ENCODE measurements at places on chromosomes 3 and 15. TPM values are rescaled to one million over a fixed set of nuclear protein-coding genes. Genes with fewer than 3 reads are reported as not detected.
A peak's percentile ranks its signal among the peaks of the same experiment; 100 is the strongest.

GRCh38 chr3:194910414-194910984 lies 224.8 kb downstream of the FAM43A start:
- no peak for DNase-seq
- H3K27ac ChIP-seq, result no peak overlapping the region
- H3K27me3 ChIP-seq, result no peaks in the 10 kb centered on the region
- H3K4me1 ChIP-seq, result no peaks in the 10 kb centered on the region
- H3K36me3 ChIP-seq, result no peaks in the 10 kb centered on the region

DNA sequence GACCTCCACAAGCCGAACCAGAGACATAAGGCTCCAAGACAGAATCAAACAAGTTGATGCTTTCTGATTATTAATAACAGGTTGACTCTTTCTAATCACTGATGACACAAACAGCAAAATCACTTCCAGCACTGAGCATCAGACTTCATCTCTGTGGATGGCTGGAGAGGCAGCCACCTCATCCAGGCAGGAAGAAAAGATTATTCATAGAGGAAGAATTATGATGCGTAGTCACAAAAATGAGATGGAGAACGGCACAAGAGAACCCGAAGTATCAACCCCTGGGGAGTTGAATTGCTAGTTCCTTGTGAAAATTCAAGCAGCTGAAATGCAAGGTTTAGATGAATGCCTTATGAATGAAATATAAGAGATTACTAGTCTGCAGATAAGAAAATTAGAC lies 49.9 kb upstream of the LMCD1 start:
- H3K4me3 ChIP-seq, result no peak overlapping the region
- H3K36me3 ChIP-seq, result no peaks in the 10 kb centered on the region
- no peaks in the 10 kb centered on the region for H3K4me1 ChIP-seq
- no peak for DNase-seq

CD200R1L gene
- not detected for total RNA-seq

CSTA gene
- total RNA-seq, result 1.3 TPM

DNA sequence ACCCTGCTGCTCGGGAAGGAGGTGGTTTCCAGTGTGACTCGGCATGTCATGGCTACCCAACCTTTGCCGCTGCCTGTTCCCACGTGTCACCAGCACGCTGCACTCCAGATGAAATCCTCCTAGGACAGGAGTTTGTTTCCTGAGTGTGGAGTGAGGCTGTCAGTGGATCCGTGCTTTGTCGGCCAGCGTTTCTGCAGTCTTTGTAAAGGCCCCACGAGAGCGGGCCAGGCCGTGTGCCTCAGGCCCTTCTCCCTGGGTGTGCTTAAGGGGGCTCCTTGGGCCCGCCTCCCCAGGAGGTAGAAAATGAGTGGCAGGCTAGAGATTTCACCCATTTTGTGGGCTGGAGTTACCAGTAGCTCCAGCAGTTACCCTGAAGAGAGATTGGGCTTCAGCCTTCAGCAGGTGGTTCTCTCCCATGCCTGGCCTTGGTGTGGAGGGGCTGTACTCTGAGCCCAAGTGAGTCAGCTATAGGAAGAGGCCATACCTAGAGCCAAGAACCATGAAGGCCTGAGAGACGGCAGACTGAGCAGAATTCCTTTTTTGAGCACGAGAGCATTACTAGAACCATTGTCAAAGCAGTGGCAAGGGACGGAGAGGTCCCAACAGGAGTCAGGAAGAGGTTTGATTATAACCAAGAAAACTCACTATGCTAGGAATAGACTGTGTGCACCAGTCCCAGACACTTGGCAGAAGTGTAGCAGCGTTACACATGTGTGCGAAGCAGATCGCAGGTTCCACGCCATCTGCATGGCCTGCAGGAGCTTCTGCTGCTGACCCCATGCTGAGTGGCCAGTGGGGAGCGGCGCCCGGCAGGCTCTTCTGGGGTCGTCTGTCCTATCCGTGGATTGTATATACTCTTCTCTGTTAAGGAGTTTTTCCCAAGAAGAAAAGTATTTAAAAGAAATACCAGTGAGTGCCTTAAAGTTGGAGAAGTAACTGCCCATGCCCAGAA lies 14.5 kb downstream of the MAP6D1 start:
- DNase-seq, result peak; percentile 90
- peaks cover 50% of the 10 kb centered on the region for H3K4me1 ChIP-seq
- peak overlapping the region; percentile 85 for H3K27ac ChIP-seq
- peaks cover 6% of the 10 kb centered on the region for H3K36me3 ChIP-seq
- H3K4me3 ChIP-seq, result no peak overlapping the region
- no peaks in the 10 kb centered on the region for H3K27me3 ChIP-seq

DNA sequence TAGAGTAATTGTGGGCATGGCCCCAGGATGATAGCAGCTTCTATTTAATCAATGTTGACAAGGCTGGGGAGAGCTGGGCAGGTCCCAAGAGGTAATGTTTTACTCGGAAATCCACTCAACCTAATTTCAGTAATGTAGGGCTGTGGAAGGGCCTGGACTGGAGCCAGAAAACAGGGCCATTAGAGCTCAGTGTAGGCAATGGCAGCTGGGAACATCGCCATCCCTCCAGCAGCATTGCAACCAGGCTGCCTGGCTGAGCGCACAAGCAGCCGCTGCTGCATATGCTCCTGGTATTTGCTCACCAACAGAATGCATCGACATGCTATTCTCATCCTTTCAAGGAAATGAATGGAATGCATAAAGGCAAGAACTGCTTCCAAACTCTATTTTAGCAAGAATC lies 90.0 kb downstream of the GAP43 start:
- H3K4me1 ChIP-seq, result peaks cover 8% of the 10 kb centered on the region
- no peak overlapping the region for H3K27ac ChIP-seq
- H3K4me3 ChIP-seq, result no peak overlapping the region
- DNase-seq, result peak; percentile 82
- H3K27me3 ChIP-seq, result no peaks in the 10 kb centered on the region
- H3K36me3 ChIP-seq, result no peaks in the 10 kb centered on the region

- no peak overlapping the region for H3K4me3 ChIP-seq
- DNase-seq, result peak; percentile 66
- no peak overlapping the region for H3K27ac ChIP-seq
- no peaks in the 10 kb centered on the region for H3K27me3 ChIP-seq
- peaks cover 4% of the 10 kb centered on the region for H3K4me1 ChIP-seq
These were observed 333.4 kb downstream of the THSD4 start for GRCh38 chr15:71448688-71449114.

DNA sequence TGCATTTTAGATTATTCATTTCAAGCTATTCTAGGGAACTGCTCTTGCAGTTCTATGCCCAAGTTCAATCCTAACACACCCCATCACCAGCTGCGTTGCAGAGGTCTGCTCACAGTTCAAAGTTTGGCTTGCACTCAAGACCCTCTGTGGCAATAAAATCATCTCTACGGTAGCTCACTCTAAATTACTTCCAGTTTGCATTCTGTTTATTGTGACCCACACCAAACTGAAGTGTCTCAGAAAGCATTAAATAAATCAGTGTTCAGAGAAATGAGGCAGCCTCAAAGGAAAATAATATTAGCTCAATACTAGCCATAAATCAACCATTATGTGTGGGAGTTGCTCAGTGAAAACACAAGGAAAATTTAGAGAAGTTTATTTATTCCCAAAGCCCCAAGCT lies 250.3 kb downstream of the MAGI1 start:
- no peak overlapping the region for H3K27ac ChIP-seq
- no peaks in the 10 kb centered on the region for H3K36me3 ChIP-seq
- H3K27me3 ChIP-seq, result no peaks in the 10 kb centered on the region
- H3K4me3 ChIP-seq, result no peak overlapping the region
- no peak for DNase-seq

DNA sequence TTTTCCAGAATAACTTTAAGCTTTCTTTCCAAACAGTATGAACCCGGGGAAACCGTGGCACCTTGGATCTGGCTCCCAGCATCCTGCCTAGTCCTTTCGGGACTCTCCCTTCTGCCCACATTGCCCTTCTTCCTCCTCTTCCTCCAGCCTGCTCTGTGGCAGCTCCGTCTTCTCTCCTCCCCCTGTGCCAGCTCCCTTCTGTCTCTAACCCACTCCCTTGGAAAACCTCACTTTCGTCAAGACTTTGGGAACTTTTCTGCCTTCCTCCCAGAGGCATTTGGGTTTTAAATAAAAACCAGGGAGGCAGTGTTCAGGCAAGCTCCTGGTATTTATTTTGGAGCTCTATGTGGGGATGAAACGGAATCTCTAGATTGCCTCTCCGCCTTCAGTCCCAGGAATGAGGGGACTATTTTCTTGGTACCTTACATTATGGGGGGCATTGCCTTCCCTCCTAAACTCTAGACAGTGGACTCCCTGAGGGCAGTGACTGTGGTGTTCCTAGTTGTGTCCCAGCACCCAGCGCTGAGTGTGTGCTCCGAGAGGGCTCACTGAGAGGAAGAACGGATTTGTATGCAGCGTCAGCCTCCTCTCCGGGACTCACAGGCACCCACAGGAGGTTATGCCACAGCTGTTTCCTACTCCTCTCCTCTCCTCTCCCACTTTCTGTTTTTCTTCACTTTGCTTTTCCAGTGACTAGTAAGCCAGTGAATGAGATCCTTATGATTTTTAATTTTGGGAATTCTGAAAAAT lies 105.4 kb upstream of the MRPS22 start:
- H3K4me1 ChIP-seq, result peaks cover 5% of the 10 kb centered on the region
- no peak overlapping the region for H3K4me3 ChIP-seq
- no peak for DNase-seq
- no peak overlapping the region for H3K27ac ChIP-seq

GRCh38 chr15:90011705-90012104 lies 10.6 kb downstream of the ZNF710 start:
- no peak overlapping the region for H3K27ac ChIP-seq
- H3K4me1 ChIP-seq, result peaks cover 17% of the 10 kb centered on the region
- H3K36me3 ChIP-seq, result no peaks in the 10 kb centered on the region
- H3K4me3 ChIP-seq, result no peak overlapping the region

- no peaks in the 10 kb centered on the region for H3K36me3 ChIP-seq
- H3K4me1 ChIP-seq, result no peaks in the 10 kb centered on the region
- DNase-seq, result no peak
- H3K27me3 ChIP-seq, result no peaks in the 10 kb centered on the region
These were observed 141.2 kb upstream of the LINGO1 start for GRCh38 chr15:77773903-77774302.

DNA sequence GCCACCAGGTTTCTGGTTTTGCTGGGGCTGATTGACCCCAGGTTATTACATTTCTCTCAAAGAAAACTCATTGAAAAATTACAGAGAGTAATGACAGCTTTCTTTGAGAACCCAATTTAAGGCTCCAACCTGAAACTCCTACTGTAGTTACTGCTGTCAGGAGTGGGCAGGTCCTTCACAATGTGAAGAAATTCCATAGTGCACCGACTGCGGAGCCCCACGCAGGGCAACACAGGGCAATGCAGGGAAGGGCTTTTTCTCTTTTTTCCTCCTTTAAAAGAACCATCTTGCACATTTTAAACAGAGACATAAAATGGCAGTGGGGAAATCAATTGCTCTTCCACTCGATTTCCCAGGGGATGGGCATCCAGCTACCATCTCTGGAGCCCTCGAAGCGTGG lies 74.3 kb downstream of the NUP210 start:
- peaks cover 4% of the 10 kb centered on the region for H3K36me3 ChIP-seq
- H3K4me1 ChIP-seq, result no peaks in the 10 kb centered on the region
- no peak for DNase-seq
- H3K4me3 ChIP-seq, result no peak overlapping the region
- H3K27ac ChIP-seq, result no peak overlapping the region

DNA sequence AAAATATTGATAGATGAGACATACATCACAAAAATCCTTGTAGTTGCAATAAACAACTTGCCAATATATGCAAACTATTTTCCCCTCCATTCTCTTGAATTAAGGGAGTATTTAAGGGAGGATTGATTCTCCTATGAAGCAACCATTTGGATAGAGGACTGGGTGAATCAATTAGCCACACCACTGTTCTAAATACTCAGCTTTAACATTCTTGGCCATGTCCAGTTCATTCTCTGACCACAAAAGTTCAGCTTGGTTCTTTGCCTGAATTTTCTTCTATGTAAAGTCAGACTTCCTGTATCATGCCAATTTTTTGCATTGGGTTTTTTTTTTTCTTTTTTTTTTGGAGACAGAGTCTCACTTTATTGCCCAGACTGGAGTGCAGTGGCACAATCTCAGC lies 15.8 kb upstream of the SEC11A start:
- no peaks in the 10 kb centered on the region for H3K27me3 ChIP-seq
- H3K27ac ChIP-seq, result no peak overlapping the region
- H3K4me1 ChIP-seq, result peaks cover 11% of the 10 kb centered on the region
- no peaks in the 10 kb centered on the region for H3K36me3 ChIP-seq

CP gene
- total RNA-seq, result 11.5 TPM

GRCh38 chr3:25474052-25474451 lies 46.0 kb downstream of the RARB start:
- no peaks in the 10 kb centered on the region for H3K27me3 ChIP-seq
- no peak overlapping the region for H3K4me3 ChIP-seq
- H3K4me1 ChIP-seq, result peaks cover 6% of the 10 kb centered on the region
- no peak overlapping the region for H3K27ac ChIP-seq
- no peak for DNase-seq
- H3K36me3 ChIP-seq, result no peaks in the 10 kb centered on the region

STAB1 gene
- 55.3 TPM for total RNA-seq

DNA sequence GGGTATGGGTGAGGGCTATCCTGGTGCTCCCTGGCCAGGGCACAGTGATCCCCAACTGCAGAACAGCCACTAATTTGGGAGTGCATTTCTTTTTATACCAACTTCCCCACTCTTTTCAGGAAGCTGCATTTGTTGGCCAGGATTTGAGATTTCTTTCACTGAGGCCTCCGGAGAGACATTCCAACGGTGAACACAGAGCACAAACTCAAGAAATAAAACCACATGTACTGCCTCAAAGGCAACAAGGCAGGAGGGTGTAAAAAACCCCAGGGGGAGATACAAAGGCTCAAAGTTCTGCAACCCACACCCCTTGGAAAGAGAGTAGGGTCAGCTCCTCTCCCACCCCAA lies 65.3 kb downstream of the CPN2 start:
- H3K36me3 ChIP-seq, result no peaks in the 10 kb centered on the region
- no peak overlapping the region for H3K4me3 ChIP-seq
- DNase-seq, result no peak
- H3K4me1 ChIP-seq, result peaks cover 20% of the 10 kb centered on the region

DNA sequence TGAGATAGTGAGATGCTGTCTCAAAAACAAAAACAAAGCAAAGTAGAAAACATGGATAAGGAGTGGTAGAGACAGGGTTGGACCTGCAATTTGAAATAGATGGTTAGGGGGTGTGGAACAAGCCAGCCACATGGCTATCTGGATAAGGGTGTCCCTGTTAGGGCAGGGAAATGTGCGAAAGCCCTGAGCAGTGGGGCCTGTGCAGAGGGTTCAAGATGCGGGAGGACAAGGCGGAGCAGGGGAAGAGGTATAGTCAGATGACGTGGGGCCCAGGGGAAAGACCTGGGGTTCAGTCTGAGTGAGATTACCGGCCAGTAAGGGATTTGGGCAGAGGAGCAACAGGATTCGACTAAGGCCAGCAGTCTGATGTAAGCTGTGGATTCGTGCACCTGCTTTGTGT lies 18.4 kb upstream of the NR2E3 start:
- peaks cover 5% of the 10 kb centered on the region for H3K4me1 ChIP-seq
- H3K27ac ChIP-seq, result no peak overlapping the region
- no peaks in the 10 kb centered on the region for H3K36me3 ChIP-seq
- DNase-seq, result no peak
- no peak overlapping the region for H3K4me3 ChIP-seq
- H3K27me3 ChIP-seq, result no peaks in the 10 kb centered on the region

- no peak overlapping the region for H3K4me3 ChIP-seq
- no peaks in the 10 kb centered on the region for H3K36me3 ChIP-seq
- H3K27me3 ChIP-seq, result no peaks in the 10 kb centered on the region
- H3K27ac ChIP-seq, result no peak overlapping the region
- no peak for DNase-seq
These were observed 1062.9 kb upstream of the EPHA6 start for GRCh38 chr3:95751509-95751908.

GRCh38 chr3:39870706-39871105 lies 61.3 kb downstream of the MYRIP start:
- no peak for DNase-seq
- no peaks in the 10 kb centered on the region for H3K27me3 ChIP-seq
- H3K27ac ChIP-seq, result no peak overlapping the region
- no peak overlapping the region for H3K4me3 ChIP-seq
- no peaks in the 10 kb centered on the region for H3K36me3 ChIP-seq
- H3K4me1 ChIP-seq, result no peaks in the 10 kb centered on the region

Measured in body of pancreas (tissue), 4 donors.